Activated T-helper 2 cell treated with anti-CD3 and anti-CD28 coated beads, Interferon-gamma antibody, Interleukin-2, Interleukin-4, amounts not matched to agents 10 μg/mL and 5 μg/mL and 100 μg/mL, durations not matched to agents 14 hours and 24 hours and 36 hours (primary cell): ENCODE measurements at places on chromosomes 7 and 10. TPM values are rescaled to one million over a fixed set of nuclear protein-coding genes. Genes with fewer than 3 reads are reported as not detected.

- no peak for DNase-seq
These were observed 141.8 kb upstream of the GPR22 start for GRCh38 chr7:107327986-107328569.

DNA sequence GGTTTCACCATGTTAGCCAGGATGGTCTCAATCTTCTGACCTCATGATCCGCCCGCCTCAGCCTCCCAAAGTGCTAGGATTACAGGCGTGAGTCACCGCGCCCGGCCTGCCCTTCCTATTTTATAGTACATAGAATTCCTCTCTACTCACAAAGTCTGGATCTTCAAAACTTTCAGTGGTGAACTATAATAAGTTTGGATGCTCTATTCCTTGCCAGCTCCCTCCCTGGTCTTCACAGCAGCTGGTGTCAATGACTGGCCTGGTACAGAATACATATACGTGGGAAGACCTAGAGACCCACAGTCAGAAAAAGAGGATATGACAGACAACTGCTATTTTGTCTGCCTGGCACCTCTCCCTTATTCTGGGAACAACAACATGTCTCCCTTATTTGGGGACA, 40.8 kb downstream of the ARHGAP12 start:
- DNase-seq, result no peak

GRCh38 chr10:66192162-66192831, 733.5 kb upstream of the LRRTM3 start:
- no peak for DNase-seq

- DNase-seq, result no peak
These were observed 147.9 kb upstream of the FZD8 start for GRCh38 chr10:35789996-35790395.

DNA sequence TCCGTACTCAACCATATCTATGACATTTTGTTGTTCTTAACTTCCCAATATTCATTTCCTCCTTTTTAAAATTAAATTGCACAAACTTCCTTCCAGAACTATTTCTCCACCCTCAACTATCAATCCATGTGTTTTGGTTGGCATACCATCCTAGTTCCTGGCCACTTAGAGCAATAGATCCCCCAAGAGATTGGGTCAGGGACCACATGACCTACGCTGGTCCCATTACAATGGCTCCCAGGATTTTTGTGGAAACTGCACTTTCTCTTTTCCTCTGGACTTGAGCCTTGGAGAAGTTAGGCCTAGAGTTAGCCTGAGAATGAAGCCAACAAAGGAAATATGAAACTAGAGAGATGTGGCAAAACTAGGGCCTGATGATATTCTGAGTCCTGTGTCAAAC, 55.7 kb upstream of the CASD1 start:
- DNase-seq, result no peak

Gene CALCR
- not detected in 2 replicates for total RNA-seq

Gene NOD1
- 14.8 and 15.8 TPM in 2 replicates for total RNA-seq
